ENCODE measurements at places on chromosomes 12 and 14.

DNA sequence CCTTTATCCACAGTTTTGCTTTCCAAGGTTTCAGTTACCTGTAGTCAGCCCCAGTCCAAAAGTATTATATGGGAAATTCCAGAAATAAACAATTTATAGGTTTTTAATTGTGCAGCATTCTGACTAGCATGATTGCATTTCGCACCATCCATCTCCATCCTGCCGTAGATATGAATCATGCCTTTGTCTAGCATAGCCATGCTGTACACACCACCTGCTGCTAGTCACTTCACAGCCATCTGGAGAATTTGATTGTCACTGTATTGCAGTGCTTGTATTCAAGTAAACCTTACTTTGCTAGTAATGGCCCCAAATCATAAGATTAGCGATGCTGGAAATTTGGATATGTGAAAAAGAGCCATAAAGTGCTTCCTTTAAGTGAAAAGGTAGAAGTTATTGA is 36.0 kb downstream of the MUCL1 start:
- H3K36me3 ChIP-seq = no peaks in the 10 kb centered on the region
- H3K27me3 ChIP-seq = no peaks in the 10 kb centered on the region
- no peak overlapping the region for H3K4me3 ChIP-seq
- no peak overlapping the region for H3K27ac ChIP-seq

- no peaks in the 10 kb centered on the region for H3K27me3 ChIP-seq
- no peaks in the 10 kb centered on the region for H3K36me3 ChIP-seq
- no peak overlapping the region for H3K27ac ChIP-seq
- DNase-seq = no peak
Observed at GRCh38 chr14:94001016-94001415, 3.9 kb downstream of the CCDC197 start.

DNA sequence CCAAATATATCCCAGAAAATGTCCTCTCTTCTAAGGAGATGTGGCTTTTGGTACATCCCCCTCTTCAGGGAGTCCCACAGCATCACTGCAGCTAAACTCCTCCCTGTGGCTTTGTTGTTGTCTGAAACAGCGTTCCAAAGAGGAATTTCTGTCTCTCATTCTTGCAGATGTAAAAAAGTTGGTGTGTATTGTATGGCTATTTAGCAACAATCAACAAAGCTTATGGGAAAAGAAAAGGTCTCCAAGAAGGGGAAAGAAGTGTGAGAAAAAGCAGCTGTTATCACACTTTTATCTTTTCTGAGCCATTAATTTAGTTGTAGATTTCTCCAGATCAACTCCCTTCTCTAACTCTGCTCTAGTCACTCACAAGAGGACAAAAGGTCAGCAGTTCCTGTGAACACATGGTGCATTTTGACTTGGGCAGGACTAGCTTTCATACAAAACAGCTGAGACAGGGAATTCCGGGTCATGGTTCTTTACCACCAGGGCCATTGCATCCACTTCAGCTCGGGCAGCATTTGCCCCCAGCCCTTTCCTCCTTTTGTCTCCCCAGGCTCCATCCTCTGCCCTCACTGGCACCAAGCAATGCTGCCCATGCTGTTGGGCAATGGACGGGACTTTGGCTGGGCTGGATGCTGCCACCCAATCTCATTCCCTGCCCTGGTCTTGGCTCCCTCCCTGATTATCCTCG is 184.7 kb downstream of the TMX1 start:
- H3K36me3 ChIP-seq = no peaks in the 10 kb centered on the region
- H3K4me3 ChIP-seq = no peak overlapping the region
- peaks cover 3% of the 10 kb centered on the region for H3K27me3 ChIP-seq

DNA sequence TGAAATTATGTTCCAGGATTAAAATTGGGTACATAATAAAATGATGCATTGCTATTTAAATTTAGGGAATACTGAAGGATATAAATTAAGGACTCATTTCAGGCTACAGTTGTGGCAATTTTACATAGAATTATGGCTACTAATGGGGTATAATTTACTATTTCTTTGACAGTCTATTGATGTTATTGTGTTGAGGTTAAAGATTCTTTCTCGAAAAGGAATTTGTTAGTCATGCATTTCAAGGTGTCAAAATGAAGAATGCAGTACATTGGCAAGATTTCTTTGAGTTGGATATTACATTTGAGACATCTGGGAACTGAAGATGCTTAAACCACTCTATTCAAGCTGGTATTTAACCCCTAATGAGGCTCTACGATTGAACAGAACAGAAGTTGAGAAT is 28.3 kb downstream of the SLC5A8 start:
- no peak overlapping the region for H3K27ac ChIP-seq
- H3K4me3 ChIP-seq = no peak overlapping the region
- H3K4me1 ChIP-seq = no peaks in the 10 kb centered on the region
- H3K27me3 ChIP-seq = no peaks in the 10 kb centered on the region
- no peaks in the 10 kb centered on the region for H3K36me3 ChIP-seq
- DNase-seq = no peak

DNA sequence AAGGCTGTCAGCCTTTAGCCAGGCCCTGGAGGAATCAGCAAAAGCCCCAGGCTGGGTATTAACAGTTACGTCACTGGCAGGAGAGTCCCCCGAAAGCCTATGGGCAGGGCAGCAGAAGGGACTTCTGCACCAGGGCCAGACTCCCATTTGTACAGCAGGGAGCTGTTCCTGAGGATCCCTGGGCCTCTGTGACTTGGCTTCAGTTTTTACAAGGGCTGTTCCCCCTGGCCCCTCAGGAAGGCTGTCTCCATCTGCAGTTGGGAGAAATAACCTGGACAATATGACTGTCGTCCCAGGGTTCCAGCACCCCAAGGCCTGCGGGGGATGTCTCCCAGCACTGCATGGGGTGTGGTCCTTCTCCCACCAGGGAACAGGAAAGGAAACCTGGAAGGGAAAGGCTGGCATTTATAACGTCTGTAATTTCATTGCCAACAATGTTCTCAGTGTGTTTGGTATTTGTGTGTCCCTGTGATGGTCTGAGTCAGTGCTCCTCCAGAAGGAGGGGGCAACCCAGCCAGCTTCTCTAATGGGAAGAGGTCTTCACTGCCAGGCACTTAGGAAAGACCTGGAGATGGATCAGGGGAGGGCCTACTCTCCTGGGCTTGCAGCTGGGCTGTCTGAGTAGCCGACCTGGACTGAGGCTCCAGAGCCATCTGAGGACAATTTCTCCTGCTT is 42.4 kb downstream of the ERH start:
- no peaks in the 10 kb centered on the region for H3K36me3 ChIP-seq
- DNase-seq = no peak
- H3K27me3 ChIP-seq = no peaks in the 10 kb centered on the region
- no peak overlapping the region for H3K27ac ChIP-seq
- H3K4me1 ChIP-seq = peaks cover 9% of the 10 kb centered on the region

GRCh38 chr12:128933926-128934325 is 80.6 kb downstream of the GLT1D1 start:
- no peak overlapping the region for H3K27ac ChIP-seq
- H3K4me3 ChIP-seq = no peak overlapping the region
- no peaks in the 10 kb centered on the region for H3K36me3 ChIP-seq
- H3K4me1 ChIP-seq = no peaks in the 10 kb centered on the region
- H3K27me3 ChIP-seq = no peaks in the 10 kb centered on the region

Measured in effector memory CD4-positive, alpha-beta T cell (primary cell).